Foreskin keratinocyte (primary cell): ENCODE measurements at places on chromosomes 3 and 15.

DNA sequence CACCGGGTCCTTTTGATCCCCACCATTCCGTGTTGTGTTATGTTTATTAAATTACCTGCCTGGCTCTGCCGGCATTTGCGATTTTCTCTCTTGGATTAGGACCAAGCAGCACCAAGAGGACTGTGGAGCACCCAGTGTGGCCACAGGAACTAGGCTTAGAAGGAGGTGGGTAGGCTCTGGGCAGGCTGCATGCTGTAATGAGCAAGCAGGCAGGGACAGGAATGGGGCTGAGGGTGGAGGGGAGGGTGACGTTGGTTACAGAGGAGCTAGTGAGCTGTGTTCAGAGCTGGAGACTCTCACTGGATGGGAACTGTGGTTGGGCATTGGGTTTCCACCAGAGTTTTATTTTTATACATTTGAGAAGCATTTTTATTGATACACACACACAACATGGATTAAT lies 7.9 kb upstream of the SCN5A start:
- DNase-seq = no peak

DNA sequence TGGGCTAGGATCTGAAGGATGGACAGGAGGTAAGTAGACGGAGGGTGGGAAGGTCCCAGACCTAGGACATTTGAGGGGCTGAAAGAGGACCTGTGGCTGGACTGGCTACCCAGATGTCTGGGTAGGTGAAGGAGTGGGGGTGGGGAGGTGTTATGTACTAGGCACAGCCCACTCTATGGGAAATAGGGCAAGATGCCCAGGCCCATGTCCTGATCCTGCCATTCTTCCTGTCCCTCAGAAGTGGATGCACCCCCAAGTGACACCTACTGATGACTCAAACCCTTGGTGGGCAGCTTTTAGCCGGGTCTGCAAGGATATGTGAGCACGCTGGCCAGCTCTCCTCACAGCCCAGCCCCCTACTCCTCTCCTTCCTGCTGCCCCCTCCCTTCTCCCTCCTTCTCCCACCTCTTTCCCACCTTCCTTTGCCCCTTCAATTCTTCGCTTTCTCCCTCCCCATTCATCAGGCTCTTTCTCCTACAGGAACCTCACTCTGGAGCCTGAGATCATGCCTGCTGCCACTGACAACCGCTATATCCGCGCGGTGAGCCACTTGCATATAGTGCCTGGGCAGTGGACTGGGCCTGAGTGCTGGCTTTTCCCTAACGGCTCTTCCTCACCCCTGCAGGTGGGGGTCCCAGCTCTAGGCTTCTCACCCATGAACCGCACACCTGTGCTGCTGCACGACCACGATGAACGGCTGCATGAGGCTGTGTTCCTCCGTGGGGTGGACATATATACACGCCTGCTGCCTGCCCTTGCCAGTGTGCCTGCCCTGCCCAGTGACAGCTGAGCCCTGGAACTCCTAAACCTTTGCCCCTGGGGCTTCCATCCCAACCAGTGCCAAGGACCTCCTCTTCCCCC lies 5.2 kb downstream of the ACY1 start:
- no peak for DNase-seq

GRCh38 chr15:98438326-98438725 lies 210.0 kb upstream of the IGF1R start:
- DNase-seq = no peak

DNA sequence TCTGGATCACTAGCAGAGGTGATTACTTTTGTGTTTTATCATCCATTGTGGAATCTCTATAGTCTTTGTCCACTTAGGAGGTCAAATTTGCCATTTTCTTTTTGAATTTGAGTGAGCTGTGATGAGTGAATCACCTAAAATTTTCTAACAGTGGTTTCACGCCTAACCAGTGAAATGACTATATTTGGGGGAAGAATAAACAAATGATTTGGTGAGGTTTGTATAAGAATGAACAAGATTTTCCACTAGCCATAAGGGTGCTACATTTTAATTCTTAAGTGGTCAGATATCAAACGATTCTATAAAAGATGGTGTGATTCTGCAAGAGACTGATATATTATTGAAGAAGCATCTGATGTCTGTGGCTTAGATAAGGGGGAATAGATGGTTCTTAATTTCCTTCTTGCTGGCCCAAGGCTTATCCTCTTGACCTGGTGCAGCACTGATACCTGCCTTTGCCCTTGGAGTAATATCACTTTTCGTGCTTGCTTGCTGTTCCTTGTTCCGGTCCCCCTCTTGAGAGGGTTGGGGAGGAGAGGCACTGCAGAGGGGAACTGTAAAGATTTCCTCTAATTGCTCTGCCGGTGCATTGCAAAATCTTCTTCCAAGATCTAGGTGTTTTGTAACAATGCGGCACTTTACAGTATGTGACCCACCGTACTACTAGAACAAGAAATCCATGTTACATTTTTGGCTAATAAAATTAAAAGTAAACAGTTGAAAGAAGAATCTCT lies 14.5 kb downstream of the C3orf20 start:
- DNase-seq = no peak

GRCh38 chr15:78915341-78916087 lies 29.3 kb downstream of the CTSH start:
- DNase-seq = peak; percentile 84

DNA sequence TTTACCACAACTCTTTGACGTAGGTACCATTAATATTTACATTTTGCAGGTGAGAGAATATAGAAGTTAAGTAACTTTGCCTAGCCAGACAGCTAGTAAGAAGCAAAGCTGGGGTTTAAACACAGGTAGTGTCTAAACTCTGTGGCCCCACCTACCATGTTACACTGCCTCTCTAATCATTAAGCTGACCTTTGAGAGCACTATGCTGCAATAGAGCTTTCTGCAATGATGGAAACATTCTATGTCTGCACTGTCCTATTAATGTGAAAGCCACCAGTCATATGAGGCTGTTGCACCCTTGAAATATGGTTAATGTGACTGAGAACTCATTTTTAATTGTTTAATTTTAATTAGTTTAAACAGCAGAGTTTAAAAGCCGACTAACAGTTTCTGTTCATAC lies 6.3 kb upstream of the RARB start:
- no peak for DNase-seq
